ENCODE measurements at places on chromosomes 7 and 10. TPM values are rescaled to one million over a fixed set of nuclear protein-coding genes. Genes with fewer than 3 reads are reported as not detected.

COL28A1 gene
- total RNA-seq, result 1.9 TPM

GRCh38 chr10:114544045-114544659 is 113.9 kb downstream of the ABLIM1 start:
- DNase-seq, result no peak

GRCh38 chr7:149823191-149823630 is 15.0 kb upstream of the ZNF862 start:
- no peak for DNase-seq

DNA sequence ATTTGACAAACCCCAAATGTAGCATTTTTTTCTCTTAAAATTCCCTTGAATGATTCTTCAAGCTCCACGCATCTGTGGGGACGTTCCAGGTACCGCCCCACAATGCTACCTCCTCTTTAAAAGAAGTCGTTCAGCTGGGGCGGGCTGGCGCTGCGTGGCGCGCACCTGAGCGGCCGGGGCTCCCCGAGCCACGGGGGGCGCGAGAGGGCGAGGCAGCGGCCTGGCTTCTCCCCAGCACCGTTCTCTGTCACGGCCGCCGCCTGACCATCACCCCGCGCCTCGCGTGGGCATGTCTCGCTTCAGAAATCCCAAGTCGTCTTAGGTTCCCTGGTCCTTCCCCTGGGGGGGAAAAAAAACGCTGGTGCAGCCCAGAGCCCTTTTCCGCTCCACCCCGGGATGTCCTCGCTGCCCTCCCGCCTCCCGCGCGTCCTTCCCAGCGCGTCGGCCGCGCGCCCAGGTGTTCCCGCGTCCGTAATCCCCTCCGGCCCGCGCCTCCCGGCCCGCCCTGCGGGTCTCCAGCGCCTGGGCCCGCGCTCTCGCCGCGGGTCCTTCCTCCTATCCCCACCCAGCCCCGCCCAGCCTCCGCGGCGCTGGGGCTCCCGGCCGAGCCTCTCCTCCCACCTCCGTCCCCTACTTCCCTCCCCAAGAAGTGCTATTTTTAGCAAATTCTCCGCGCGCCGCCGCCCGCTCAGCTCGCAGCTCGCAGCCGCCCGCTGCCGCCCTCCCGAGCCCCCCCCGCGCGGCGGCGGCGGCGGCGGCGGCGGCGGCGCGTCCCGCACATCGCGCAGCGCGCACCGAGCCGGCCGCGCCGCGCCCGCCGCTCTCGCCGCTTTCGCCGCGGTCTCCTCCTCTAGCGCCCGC is 58.7 kb upstream of the PRPS1L1 start:
- no peak for DNase-seq

- no peak for DNase-seq
Observed at GRCh38 chr10:4671451-4672145, 154.4 kb upstream of the AKR1E2 start.

GRCh38 chr10:120710076-120710475 is 141.1 kb upstream of the WDR11 start:
- no peak for DNase-seq

- peak; percentile 87 for DNase-seq
Observed at GRCh38 chr10:131901181-131901829, 497 bp downstream of the PPP2R2D start.

RET gene
- 26.0 TPM for total RNA-seq

LEP gene
- total RNA-seq, result not detected

GARIN1A gene
- total RNA-seq, result 1.0 TPM

PLEKHS1 gene
- total RNA-seq, result not detected

DNA sequence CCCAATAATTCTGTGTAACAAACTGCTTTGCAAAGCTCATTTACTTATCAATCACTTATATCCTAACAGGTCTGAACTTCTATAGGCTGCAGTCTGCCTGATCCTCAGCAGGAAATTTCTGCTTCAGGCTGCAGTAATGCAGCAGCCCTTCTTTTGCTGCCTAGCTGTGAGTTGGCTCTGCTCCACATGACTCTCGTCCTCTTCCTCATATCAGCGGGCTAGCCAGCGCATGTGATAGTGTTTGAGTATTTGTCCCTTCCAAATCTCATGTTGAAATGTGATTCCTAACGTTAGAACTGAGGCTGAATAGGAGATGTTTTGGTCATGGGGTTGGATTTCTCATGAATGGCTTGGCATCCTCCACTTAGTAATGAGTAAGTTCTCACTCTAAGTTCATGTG is 387.8 kb downstream of the SEMA3D start:
- no peak for DNase-seq

GRCh38 chr7:79593866-79594301 is 140.4 kb upstream of the MAGI2 start:
- no peak for DNase-seq

GDF2 gene
- not detected for total RNA-seq

HOXA2 gene
- 1.4 TPM for total RNA-seq

- DNase-seq, result peak; percentile 70
Observed at GRCh38 chr10:61899997-61900828, 1.3 kb upstream of the ARID5B start.

SORBS1 gene
- total RNA-seq, result 19.2 TPM

DNAH11 gene
- total RNA-seq, result 19.0 TPM

GRCh38 chr10:88916986-88917385 is 35.6 kb downstream of the ACTA2 start:
- DNase-seq, result no peak

DNA sequence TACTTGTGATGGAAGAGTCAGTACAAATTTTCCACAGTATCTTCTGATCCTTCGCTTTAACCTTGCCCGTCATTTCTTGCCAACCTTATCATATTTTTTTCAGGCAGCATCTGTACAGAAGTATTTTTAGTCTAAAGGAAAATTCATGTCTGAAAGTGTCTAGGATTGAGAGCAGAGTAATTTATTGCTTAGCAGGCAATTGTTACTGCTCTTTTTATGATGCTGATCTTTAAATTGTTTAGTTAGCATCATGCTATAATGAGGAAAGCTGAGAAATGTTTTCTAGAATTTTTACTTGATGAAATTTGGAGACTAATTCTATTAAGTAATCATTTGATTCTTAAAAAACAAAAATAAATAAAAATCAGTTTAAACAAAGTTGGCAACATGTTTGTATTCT is 20.6 kb downstream of the KAT6B start:
- no peak for DNase-seq

DNA sequence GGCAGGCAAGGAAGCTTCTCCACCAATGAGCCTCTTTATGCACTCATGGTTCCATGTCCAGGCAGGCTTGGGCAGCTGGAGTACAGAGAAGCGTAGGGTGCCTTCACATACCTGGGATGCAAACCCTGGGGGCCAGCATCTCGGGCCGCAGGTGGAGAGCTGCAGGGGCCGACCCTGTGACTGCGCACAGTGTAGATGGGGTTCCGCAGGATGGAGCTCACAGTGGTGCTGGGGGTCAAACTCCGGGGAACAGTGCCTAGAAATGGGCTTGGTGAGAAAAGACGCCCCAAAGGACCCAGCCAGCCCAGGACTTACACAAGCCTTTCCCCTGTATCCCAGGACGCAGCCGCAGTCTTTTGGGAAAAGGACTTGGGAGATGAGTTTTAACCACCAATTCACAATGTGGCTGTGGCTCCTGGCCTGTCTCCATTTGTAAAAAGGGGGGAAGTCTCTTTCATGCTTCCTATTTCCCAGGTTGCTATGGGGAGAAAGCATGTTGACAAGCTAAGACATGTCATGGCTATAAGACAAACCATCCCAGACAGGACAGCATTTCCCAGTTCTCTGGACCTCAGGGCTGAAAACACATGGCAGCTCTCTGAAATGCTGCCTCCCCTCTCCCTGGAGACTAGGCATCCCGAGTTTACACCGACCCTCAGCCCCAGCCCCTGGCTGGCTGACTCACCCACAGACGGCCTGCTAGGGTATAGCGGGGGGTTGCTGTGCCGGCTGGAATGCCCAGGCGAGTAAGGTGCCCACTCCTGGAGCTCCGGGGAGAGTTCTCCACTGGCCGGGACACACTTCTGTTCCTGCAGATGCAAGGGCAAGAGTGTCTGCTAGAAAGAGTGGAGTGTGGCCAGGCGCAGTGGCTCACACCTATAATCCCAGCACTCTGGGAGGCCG is 107.1 kb downstream of the DLG5 start:
- DNase-seq, result no peak

GRCh38 chr7:67990003-67990402 is 993.4 kb downstream of the TYW1 start:
- DNase-seq, result no peak

ST8SIA6 gene
- 0.44 TPM for total RNA-seq

DNA sequence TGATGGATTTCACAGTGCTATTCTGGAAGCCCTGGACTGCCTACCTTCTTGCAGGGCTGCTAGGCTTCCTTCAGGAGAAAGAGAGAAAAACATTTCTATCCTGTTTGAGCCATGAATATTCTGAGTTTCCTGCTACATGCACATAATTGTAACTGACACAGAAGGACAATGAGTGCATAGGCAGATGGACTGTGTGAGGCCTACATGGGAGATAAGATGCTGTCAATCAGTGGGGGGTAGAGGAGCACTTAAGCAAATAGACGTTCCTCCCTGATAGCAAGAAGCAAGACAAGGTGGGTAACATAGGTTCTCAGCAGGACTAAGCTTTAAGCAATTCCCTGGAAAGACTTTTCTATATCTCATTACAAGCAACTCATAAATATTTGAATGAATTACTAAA is 11.6 kb downstream of the ALDH18A1 start:
- no peak for DNase-seq

GRCh38 chr10:12644380-12645144 is 295.2 kb downstream of the CAMK1D start:
- DNase-seq, result no peak

DNA sequence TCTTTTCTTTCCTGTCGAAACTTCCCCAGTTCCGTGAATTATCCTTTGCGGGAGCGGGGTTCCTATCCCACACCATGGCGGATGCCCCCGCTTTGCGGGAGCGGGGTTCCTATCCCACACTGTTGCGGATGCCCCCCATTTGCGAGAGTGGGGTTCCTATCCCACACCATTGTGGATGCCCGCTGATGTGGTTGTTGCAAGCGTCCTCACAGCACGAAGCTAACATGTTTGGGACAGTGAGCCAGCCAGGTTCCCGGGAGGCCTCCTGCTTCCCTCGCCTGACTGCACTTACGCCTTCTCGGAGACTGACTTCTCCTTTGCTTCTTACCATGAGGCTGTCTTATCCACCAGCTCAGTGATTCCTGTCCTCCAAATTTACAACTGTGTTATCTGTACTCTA is 134.7 kb downstream of the VIPR2 start:
- DNase-seq, result no peak

DNA sequence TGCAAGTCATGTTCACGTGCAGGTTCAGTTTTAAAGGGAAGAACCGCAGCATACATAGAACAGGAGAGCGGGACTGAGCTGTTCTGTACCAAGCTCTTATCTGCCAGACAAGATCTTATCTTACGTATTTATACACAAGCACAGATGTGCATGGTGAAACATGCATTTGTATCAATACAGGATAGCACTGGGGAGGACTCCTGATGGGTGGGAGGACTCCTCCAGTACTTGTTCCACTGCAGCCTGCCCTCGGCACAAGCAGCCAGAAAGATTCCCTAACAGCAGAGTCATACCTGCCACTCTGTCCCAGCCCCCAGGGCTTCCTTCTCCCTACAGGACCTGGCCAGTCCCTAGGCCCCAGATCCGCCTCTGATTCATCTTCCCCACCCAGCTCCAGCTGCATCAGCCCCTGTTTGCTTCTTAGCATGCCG is 13.2 kb upstream of the PRKCQ start:
- no peak for DNase-seq

DNA sequence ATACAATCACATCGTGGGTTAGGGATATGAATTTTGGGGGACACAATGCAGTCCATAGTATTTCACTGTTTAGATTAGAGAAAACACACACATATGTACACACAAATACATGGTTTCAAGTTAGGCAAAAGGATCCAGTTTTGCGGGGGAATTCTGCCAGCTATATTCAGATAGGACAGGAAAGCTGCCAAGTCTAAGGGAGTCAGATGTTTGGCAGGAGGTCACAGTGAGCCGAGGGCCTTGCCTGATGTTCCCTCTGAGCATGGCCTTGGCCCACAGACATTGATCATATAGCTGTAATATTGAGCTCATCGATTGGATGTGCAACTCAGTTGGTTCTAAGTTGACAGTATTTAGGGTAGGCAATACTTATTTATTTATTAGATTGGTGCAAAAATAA is 122.8 kb downstream of the ADRA2A start:
- no peak for DNase-seq

All from adrenal gland (tissue), 19 donors.